ENCODE measurements at places on chromosomes 4 and X. TPM values are rescaled to one million over a fixed set of nuclear protein-coding genes. Genes with fewer than 3 reads are reported as not detected.

The CDK16 gene
- 80.7 TPM for total RNA-seq

The HELT gene
- total RNA-seq: not detected

The NSUN7 gene
- 2.0 TPM for total RNA-seq

The SSX1 gene
- not detected for total RNA-seq

The MTTP gene
- total RNA-seq: not detected

The NSDHL gene
- total RNA-seq: 47.4 TPM

The SPIN2A gene
- not detected for total RNA-seq

The TCEAL5 gene
- total RNA-seq: not detected

The ANKRD17 gene
- total RNA-seq: 38.9 TPM

The ALAS2 gene
- not detected for total RNA-seq

The GRIA3 gene
- 0.36 TPM for total RNA-seq

The ITM2A gene
- total RNA-seq: 13.8 TPM

The ENPP6 gene
- total RNA-seq: not detected

The SLITRK2 gene
- not detected for total RNA-seq

The MTM1 gene
- 13.2 TPM for total RNA-seq

The POF1B gene
- total RNA-seq: 30.9 TPM

The FRMD7 gene
- not detected for total RNA-seq

The YIPF7 gene
- not detected for total RNA-seq

The FABP2 gene
- total RNA-seq: not detected

The PDZD11 gene
- 44.7 TPM for total RNA-seq

The DMP1 gene
- not detected for total RNA-seq

The ARSJ gene
- total RNA-seq: 6.0 TPM

The CFI gene
- 31.5 TPM for total RNA-seq

The PRKG2 gene
- 1.3 TPM for total RNA-seq

The CLCN4 gene
- 0.84 TPM for total RNA-seq

The PABPC1L2B gene
- not detected for total RNA-seq

The PLP1 gene
- total RNA-seq: 0.04 TPM

The NXF2 gene
- total RNA-seq: not detected

The CORIN gene
- 0.88 TPM for total RNA-seq

The NUDT11 gene
- 0.96 TPM for total RNA-seq

The ADH7 gene
- total RNA-seq: 120 TPM

The GAGE2A gene
- not detected for total RNA-seq

The FAM47E gene
- total RNA-seq: 0.20 TPM

The KIF4A gene
- 9.4 TPM for total RNA-seq

The AVPR2 gene
- 0.20 TPM for total RNA-seq

The ADAM29 gene
- total RNA-seq: not detected

The XKRX gene
- total RNA-seq: 3.7 TPM

The ZNF518B gene
- total RNA-seq: 13.4 TPM

The ART3 gene
- not detected for total RNA-seq

The CXCL6 gene
- total RNA-seq: 1.4 TPM
